Jurkat, Clone E6-1 (cell line): ENCODE measurements at places on chromosomes 6 and 20.

DNA sequence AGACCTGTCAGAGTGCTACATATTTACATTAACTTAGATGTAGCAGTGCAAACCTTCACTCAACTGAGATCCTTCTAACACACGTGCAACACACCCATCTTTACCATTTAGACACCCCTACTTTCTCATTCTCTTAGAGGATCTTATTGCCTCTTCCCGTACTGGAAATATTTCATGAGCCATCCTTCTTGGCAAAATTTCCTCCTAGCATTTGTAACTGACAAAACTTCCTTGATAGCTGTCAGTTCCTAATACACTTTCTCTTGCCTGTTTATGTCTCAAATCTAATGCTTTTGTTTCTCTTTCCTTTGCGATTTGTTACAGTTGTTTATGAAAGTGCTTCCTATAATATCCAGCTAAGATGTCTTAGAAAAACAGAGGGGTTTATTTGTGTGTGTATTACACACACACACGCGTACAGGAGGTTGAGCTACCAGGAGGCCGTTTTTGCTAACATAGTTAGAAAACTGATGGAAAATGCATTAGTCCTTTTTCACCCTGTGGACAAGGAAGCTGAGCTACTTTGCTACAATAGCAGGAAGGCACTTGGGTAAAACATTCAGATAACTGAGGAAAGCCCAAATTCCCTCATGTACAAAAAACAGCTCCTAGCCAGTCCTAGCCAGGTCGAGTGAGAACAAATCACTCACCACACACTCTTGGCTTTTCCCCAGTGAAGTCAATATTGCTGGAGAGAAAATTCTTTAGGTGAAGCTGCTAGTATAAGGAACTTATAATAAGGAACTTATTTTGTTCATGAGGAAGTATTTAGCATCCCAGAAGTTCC is 153.6 kb downstream of the NFATC2 start:
- no peak for DNase-seq

GRCh38 chr6:136646377-136646776 is 96.2 kb upstream of the MAP7 start:
- no peak for DNase-seq

- DNase-seq = peak; percentile 28
Measured at GRCh38 chr6:127606131-127606562, 29.2 kb downstream of the C6orf58 start.

- no peak for DNase-seq
Measured at GRCh38 chr6:107666084-107666980, 157.8 kb downstream of the SCML4 start.

DNA sequence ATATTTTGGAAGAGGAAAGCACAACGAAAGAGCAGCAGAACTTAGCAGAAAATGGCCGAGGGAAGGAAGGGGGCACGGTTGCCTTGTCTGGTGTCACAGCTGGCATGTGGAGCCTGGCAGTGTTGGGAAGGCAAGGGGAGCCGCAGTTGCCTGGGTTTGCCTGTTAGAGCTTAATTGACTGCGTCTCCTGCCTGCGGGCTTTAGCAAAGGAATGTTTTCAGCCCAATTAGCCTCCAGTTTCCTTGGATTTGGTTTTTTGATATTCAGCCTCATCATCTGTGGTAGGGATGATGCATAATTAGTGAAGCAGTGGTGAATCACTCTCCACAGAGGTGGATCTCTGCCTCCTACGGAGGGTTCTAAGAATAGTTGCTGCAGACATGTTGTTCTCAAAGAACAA is 832.6 kb downstream of the QKI start:
- no peak for DNase-seq

- DNase-seq = no peak
Measured at GRCh38 chr20:54263116-54263690, 55.3 kb downstream of the PFDN4 start.

GRCh38 chr20:18728870-18729224 is 84.7 kb upstream of the SCP2D1 start:
- no peak for DNase-seq

DNA sequence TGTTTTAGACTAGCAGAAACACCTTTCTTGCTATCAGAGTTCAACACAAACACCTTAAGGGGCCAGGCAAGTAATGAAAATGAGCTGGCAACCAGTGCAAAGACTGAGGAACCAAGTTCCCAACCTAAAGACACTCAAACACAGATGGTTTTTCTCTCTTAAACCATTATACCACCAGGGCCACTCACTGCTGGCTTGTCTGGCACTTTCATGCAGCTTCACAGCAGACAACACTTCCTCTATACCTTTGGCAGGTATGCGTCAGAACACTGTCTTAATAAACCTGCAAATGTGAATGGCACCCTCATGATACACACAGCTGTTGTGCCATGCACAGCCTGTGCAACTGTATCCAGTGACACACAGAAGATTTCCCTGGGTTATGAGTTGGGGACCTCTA is 41.6 kb downstream of the NFATC2 start:
- DNase-seq = no peak

GRCh38 chr20:60948224-60948623 is 303.8 kb upstream of the CDH4 start:
- DNase-seq = no peak

- DNase-seq = no peak
Measured at GRCh38 chr6:57087916-57088315, 2.1 kb upstream of the ZNF451 start.

DNA sequence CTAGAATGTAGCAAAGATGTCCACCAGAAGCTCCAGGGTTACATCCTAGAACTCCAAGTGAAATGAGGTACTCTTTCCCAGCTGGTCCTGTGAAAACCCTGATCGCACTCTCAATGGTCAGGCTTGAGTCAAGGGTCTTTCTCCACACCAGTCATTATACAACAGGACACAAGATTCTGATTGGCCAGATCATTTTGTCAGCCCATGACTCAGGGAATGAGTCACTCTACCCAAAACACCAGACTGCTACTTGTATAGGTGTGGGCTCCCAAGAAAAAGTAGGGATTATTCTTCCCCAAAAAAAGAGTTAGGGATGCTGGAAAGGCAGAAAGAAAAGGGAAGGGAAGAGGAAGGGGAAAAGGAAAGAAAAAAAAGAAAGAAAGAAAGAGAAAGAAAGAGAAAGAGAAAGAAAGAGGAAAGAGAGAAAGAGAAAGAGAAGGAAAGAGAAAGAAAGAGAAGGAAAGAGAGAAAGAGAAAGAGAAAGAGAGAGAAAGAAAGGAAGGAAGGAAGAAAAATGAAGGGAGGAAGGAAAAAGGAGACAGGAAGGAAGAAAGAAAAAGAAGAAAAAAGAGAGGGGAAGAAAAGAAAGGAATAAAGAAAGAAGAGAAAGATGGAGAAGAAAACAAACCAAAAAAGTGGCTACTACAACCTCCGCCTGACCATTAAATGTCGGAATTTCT is 30.5 kb downstream of the ANKEF1 start:
- DNase-seq = no peak

- DNase-seq = no peak
Measured at GRCh38 chr6:43951063-43951755, 176.0 kb downstream of the MRPL14 start.

DNA sequence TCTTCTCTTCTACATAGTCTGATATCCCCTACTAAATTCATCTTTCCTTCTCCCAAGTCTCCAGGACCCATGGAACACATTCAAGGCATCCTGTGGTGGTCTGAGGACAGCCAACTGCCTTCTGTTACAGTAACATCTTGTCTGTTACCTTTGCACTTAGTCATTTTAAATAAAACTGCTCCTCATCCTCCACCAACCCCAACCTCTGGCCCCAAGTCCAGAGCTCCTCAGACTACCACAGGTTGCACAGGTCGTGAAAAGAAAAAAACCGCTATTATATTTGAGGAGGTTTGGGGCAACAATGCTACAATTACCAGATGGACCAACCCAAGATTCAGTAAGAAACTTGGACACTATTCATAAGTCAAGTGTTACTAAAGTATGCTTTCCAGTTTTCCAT is 49.9 kb downstream of the MAN1A1 start:
- DNase-seq = no peak

GRCh38 chr6:138682704-138683527 is 90.7 kb upstream of the CCDC28A start:
- no peak for DNase-seq

- peak; percentile 69 for DNase-seq
Measured at GRCh38 chr6:42451333-42452170, at the start of gene TRERF1. Gene TRERF1 (minus strand): TSS chr6:42451926. CDS start chr6:42269590, 182,336 bp downstream.

- no peak for DNase-seq
Measured at GRCh38 chr20:54514028-54514607, 38.7 kb downstream of the DOK5 start.

GRCh38 chr6:133730881-133731280 is 158.0 kb upstream of the TCF21 start:
- DNase-seq = no peak

GRCh38 chr6:157080986-157081391 is 242.3 kb downstream of the TMEM242 start:
- DNase-seq = no peak

GRCh38 chr6:63543982-63544381 is 28.3 kb upstream of the LOC128125822 start:
- DNase-seq = no peak

GRCh38 chr6:148780918-148781436 is 34.1 kb downstream of the UST start:
- DNase-seq = no peak

DNA sequence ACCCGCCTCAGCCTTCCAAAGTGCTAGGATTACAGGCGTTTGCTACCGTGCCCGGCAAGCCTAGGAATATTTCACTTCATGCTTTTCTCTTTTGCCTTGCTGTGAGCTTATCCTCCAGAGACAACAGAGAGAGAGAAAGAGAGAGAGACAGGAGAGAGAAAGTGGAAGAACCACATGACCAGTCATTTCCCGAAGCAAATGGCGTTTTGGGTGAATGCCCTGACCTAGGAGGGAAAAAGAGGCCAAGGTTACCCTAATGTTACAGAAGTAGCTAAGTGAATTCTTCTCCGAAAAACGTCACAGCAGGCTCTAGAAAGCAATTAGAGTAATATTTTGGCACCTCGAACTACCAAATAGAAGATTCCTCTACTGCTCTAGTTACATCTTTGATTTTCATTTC is 9.1 kb downstream of the SGK1 start:
- DNase-seq = no peak

DNA sequence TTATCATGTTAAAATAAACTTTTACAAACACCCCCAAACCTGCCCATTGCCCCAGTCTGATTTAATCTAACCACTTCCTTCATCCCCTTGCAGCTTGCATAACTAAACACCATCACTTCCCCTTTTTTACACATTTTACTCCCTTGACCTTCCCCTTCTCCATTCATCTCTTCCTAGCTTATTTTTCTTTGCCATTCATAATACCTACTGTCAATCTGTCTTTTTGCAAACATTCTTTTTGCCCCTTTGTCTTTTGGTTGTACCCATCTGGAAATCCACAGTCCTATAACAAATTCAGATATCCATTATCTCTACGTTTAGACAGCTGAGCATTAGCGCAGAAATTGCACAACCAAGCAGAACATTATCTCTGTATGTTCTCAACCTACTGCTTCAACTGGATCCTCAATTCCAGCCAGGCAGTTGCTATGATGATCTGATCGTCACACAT is 51.2 kb downstream of the C6orf52 start:
- DNase-seq = no peak

DNA sequence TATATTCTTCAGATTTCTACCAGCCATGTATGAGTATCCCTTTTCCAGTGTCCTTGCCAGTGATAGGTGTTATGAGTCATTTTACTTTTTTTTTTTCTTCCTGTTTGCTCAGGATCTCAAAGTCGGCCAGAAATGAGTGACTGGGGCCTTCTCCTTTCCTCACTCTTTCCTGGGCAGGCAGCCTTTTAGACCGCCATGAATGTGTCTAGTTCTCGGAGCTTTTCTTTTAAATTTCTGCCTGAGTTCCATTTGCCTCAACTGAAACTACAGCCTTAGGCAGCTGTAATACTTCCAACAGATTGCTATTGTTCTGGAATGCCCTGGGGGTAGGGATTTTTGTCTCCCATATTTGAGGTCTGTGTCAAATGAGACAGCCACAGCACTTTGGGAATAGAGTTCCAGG is 83.7 kb downstream of the STXBP5 start:
- no peak for DNase-seq

- DNase-seq = no peak
Measured at GRCh38 chr20:60921022-60921622, 330.9 kb upstream of the CDH4 start.

GRCh38 chr6:139236105-139236504 is 55.7 kb downstream of the TXLNB start:
- DNase-seq = no peak

GRCh38 chr6:140070846-140071473 is 696.5 kb upstream of the CITED2 start:
- DNase-seq = no peak

DNA sequence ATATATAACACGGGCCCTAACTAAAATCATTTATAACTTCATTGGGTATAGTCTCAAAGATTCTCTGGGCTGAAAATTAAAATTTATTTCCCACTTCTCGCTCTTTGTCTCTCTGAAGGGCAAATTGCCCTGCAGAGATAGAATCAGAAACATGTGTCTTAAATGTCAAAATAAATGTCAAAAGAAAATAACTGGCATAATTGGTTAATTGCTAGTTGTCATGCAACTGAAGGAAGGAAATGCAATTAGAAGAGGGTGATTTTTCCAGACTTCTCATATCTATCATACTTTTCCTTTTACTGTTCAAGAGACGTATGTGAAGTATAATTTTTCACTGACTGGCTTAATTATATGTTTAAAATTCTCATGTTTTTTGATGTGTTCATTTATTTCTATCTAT is 80.3 kb upstream of the HMGCLL1 start:
- no peak for DNase-seq

GRCh38 chr20:33233129-33233774 is 2.5 kb upstream of the BPIFA1 start:
- DNase-seq = no peak

- no peak for DNase-seq
Measured at GRCh38 chr6:168956141-168956838, 297.4 kb downstream of the THBS2 start.

DNA sequence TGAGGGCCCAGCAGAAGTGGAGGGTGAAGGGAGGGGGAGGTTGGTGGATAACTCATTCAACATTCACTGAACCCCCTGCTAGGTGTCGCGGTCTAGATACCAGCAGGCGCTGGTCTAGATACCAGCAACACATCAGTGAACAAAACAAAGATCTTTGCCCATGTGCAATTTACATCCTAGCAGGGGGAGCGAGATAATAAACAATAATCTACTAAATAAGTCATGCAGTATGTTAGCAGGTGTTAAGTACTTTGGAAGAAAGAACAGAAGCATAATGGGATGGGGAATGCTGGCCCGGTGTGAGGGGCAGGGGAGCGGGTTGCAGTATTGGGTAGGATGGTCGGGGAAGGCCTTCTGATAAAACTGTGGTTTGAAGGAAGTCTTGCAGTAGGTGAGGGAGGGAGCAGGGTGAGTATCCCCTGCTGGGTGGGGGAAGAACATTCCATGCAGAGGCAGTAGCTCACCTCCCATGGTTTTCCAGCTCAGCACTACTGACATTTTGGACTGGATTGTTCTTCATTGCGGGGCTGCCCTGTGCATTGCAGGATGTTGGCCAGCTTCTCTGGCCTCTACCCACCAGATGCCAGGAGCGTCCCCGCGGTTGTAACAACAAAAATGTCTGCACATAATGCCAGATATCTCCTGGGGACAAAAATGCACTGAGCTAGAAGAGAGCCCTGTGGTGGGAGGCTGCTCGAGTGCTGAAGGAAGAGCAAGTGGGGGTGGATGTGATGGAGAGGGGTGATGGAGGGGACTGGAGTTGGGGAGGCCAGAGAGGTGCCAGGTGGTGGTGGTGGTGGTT is 117.3 kb downstream of the TOX2 start:
- DNase-seq = no peak

- DNase-seq = peak; percentile 77
Measured at GRCh38 chr6:14734416-14735340, 511.2 kb upstream of the JARID2 start.

GRCh38 chr6:147892476-147892875 is 384.0 kb downstream of the SAMD5 start:
- no peak for DNase-seq
